ENCODE measurements at places on chromosomes 4 and X.

DNA sequence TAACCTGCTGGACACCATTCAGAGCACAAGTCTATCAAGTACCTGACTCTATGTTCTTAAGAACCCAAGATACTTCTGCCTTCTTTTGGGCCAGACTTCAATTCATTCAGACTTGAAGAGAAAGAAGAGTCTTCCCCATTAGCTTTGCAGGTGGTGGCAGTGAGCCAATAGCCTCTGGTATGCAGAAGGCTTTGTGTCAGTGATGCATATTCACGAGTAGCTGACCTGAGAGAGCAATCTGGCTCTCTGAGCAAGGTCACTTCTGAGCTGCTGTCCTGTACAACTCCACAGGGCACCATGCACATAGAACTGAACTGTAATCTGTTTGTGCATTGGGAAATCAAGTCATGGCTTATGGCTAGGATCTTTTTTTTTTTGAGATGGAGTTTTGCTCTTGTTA lies 39.9 kb upstream of the SPINK2 start:
- no peak for DNase-seq

- peak; percentile 13 for DNase-seq
Measured at GRCh38 chr4:42627885-42628646, 28.8 kb downstream of the ATP8A1 start.

- no peak for DNase-seq
Measured at GRCh38 chr4:81552086-81552485, 80.4 kb upstream of the RASGEF1B start.

GRCh38 chrX:11531226-11531625 lies 134.5 kb downstream of the ARHGAP6 start:
- no peak for DNase-seq

- no peak for DNase-seq
Measured at GRCh38 chrX:19893727-19894126, 6.3 kb upstream of the SH3KBP1 start.

- DNase-seq, result no peak
Measured at GRCh38 chr4:48798117-48798516, 18.0 kb upstream of the FRYL start.

GRCh38 chrX:55908661-55909212 lies 191.2 kb downstream of the RRAGB start:
- DNase-seq, result no peak

DNA sequence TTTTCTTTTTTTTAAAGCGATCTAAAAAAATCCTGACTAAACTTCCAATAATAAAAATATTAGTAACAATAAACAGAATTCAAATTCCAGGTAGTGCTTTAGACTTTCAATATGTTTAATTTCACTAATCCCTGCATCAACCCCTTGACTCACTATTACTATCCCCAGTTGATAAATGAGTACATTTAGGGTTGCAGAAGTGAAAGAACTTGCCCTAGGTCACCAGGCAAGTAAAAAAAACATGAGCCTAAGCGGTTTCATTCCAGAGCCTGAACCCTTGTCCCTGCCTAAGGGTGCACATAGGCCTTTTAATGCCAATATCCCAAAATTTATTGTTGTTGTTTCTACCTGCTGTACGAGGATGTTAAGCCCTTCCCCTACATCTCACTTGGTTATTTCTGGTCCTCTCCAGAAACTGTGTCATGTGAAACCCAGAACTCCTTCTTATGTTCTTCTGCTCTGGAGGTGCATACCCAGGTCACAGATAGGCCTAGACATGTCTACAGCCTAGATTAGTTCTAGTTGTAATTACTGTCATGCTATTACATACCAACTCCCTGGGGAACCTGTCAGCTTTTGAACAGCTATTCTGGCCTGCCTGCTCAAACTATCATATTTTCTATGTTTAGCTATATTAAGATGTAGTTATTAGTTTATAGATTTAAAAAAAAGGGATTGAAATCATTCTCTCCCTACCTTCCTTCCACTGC lies 244.5 kb upstream of the PITX2 start:
- no peak for DNase-seq

- no peak for DNase-seq
Measured at GRCh38 chr4:76233529-76233928, 18.0 kb upstream of the FAM47E start.

DNA sequence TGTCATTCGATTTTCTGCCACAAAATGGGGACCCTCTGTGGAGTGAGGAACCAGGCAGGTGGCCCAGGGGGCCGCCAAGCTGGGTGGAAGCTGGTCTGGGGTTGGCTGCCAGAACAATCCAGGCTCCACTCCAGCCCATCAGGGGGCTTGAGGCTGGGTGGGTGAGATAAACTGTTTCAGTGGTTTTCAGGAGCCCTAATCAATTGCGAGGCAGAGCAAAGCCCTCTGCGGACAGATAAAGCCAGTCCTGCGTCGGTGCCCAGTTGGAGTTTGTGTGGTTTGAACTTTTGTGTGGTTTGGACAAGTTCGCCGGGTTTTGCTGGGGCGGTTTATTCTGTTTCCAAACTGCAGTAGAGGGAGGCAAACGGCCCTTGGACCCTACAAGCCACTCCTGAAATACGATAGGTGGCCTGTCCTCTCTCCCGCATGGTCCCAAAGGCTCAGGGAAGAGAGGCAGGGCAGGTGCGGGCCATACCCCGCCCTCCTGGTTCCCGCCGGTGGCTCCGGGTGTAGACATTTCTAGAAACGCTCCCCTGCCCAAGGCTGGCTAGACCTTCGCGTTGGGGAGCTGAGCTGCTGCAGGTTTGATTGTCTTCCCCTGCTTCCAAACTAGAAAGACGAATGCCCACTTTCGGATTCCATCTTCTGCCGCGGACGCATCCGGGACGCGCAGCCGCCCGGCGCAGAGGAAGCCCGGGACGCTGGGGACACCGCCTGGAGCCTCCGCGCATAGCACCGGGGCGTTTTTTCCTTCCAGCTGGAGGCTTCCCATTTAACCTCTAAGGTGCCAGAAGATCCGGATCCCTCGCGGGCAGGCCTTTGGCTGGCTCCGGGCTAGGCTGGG lies 169.0 kb upstream of the BCOR start:
- no peak for DNase-seq

DNA sequence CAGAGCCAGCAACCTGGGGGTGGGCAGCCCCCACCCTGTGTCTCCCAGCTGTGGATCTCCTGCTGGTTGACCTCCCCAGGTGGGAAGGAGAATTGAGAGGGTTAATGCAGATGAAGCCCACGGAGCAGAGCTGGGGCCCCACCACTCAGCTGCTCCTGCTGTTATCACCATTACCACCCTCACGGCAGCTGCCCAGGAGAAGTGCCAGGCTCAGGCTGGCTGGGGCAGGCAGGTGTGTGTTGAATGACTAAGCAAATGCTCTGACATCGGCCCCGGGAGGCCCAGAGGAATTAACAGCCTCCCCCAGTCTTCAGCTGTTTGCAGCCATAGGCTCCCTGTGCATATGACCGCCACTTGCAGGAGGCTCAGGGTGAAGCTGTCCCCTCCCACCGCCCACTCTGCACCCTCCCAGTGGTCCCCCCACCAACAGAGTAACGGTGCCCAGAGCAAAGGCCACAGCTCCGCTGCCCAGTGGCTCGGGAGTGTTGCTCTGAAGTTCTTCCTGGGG lies 133.8 kb downstream of the CPZ start:
- no peak for DNase-seq

GRCh38 chr4:32117693-32118092 lies 1397.5 kb downstream of the PCDH7 start:
- DNase-seq, result no peak

- no peak for DNase-seq
Measured at GRCh38 chrX:68989865-68990606, 161.2 kb downstream of the EFNB1 start.

GRCh38 chr4:661881-662761 lies 12.0 kb downstream of the ATP5ME start:
- DNase-seq, result no peak

DNA sequence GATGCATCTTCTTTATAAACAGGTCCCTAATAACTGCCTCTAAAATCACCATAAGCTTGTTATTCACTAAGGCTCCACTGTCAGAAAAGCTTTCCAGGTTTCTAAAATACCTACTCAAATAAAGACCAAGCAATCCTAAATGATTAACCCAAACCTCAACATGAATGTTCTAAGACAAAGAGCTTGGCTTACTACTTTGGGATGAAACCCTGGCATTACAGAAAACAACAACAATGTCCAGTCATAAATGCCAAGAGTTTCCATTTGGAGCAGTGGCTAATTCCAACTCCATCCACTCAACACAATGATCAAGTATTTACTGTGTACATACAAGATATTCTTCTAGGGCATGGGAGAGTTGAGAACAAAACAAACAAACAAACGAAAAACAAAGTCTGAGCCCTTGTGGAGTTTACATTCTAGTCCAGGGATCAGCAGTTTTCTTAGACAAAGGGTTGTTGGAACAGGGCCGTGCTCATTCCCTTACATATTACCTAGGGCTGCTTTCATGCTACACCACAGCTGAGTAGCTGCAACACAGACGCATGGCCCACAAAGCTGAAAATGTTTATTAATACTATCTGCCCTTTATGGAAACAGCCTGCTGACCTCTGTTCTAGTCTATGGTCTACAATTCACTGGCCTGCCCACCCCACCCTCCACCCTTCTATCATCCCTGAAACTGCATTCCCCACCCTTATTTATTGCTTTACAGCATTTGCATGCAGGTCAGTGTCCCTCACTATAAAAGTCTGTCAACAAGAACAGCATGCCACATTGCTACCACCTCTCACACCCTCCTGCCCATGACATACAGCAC lies 23.7 kb downstream of the ABCG2 start:
- DNase-seq, result no peak

DNA sequence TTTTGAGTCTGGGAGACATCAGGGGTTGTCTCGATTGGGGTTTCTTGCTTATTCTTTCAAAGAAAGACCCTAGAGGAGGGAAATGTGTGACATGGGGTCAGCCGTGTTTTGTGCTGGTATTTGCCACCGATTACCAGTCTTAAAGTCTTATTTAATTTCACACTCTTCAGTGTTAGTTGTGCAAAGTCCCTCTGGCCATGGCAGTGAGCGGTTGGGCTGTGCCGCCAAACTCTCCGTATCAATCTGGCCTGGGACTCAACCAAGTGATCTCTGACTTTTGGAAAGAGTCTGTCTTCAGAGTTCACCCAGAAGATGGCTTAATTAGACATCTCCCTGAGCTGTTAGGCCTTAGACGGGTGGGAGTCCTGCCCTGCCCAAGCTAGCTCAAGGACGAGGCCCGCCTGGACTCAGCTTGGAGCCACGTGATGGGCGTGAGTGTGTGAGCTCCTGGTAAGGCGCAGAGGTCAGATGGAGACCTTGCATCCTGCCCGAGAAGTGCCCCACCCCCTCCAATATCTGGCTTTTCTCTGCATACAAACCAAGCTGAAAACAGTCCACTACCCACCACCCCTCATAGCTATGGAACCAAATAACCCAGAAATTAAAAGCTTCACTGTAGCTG lies 3.8 kb upstream of the PITX2 start:
- no peak for DNase-seq

- DNase-seq, result no peak
Measured at GRCh38 chrX:37776987-37777325, 2.9 kb upstream of the CYBB start.

DNA sequence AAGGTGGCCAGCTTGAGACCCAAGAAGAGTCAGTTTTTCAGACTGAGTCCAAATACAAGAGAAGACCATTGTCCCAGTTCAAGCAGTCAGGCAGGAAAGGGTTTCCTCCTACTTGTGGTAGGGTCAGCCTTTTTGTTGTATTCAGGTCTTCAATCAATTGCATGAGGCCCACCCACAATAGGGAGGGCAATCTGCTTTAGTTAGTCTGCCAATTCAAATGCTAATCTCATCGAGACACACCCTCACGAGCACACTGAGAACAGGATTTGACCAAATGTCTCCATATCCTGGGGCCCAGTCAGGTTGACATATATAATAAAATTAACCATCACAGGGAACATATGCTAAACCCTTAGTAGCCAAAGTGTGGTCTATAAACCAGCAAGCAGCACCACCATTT lies 75.3 kb upstream of the FRMPD3 start:
- no peak for DNase-seq

DNA sequence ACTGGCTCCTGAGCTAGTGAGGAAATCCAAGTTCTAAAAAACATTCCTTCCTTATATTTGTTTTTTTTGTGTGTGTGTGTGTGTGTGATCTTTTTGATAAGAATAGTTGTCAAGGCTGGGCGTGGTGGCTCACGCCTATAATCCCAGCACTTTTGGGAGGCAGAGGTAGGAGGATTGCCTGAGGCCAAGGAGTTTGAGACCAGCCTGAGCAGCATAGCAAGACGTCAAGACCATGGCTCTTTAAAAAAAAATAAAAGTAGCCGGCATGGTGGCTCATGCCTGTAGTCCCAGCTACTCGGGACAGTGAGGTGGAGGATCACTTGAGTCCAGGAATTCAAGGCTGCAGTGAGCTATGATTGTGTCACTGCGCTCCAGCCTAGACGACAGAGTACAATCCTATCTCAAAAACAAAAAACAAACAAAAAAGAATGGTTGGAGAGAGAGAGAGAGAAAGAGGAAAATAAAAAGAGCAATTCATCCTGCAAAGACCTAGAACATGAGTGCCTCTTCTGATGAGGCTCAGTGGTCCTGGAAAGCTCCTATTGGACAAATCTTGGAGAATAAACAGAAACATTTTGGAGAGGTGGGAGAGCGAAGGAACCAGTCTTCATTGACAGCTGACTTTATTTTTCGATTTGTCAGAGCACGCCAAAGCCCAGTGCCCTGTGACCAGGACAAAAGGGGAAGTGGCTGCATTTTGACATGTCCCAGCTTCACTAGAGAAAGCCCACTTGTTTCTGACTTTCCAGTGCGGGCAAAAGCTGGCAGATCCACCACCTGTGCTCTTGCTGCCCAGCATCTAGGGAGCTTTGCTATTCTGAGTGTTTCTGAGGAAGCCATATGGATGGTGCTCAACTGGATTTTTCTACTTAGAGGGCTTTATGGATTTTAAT lies 244.7 kb downstream of the PALLD start:
- DNase-seq, result no peak

DNA sequence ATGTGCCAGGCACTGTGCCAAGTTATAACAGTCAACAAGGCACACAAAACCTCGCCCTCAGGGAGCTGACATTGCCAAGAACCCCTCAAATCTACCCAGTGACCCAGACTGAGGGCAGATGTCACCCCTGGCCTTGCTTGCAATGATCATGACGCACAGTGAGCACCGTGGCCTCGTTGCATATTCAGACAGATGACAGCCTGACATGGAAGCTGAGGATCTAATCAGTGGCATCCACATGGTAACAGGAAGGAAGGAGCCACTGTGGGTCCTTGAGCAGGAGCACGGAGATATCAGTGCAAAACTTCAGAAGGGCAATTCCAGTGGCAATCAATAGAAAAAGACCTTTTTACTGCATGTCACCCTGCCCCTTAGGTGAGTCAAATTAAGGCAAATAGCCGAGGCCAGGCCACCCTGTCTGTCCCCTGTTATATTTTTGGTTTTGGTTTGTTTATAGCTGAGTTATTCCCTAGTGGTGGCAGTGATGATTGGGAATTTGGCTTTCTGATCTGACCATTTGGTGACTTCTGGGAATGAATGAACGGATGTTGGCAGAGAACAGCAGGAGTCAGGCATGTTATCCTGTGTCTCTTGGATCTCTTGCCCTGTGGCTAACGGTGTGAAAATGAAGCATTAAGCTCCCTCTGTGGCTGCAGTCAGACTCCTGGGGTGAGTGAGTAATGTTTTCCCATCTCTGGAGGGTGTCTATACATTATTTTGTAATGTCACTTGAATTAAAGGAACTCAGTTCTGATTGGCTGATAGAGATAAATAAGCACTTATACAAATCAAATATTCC lies 20.4 kb downstream of the WDR13 start:
- no peak for DNase-seq
